ENCODE measurements at places on chromosomes 11 and 22.

DNA sequence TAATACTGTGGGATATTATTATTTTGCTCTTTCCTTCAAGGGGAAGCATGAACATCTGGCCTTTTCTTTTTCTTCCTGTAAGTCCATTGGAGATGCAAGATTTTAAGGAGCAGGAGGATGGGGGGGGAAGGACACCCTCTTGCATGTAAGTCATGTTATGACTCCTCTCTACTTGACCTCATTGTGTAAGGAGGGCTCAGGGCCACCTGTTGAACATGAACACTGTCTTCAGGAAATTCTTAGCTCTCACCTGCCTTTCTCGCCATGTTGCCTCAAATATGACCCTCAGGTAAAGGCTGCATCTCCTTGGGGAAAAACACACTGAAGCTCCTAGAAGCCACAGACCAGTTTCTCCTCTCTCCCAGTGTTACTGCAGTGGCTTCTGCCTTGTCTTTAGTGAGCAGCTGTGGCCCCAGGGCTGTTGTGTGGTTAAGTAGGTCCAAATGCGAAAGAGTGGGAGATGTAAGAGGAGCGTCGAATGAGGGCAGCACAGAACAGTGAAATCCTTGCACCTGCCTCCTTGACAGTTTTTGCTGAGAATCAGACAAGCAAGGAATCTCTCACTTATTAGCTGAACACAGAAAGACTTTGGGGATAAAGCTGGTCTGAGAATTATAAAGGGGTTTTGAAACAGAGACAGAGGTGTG lies 1.3 kb upstream of the RAG1 start:
- no peak for DNase-seq

GRCh38 chr22:40659166-40659565 lies 20.1 kb upstream of the MCHR1 start:
- DNase-seq = no peak

DNA sequence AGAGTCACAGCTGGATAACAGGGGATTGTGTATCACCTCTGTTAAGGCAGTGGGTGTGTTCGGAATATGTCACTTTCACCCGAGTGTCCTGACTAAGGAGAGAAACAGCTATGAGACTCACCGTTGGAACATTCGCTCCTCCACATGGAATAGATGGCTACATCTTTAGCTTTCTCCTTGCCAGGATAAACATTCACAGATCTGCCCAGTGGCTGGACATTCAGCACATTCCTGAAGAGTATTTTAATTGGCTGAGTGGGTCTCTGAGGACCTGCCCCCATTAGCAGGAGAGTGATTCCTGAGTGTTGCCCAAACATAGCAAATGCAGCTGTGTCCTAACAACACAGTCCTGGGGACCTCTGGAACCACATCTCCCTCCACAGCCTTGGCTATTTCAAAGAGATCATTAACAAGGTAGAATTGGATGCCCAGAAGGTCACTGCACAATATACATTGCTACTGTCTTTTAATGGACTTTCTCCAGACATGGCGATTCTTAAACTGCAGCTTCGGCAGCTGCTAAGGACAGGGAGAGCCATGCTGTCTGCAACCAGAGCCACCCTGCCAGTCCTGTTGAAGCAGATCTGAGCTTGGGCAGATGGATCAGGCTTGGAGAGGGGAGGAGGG lies 435.0 kb upstream of the CADM1 start:
- no peak for DNase-seq

DNA sequence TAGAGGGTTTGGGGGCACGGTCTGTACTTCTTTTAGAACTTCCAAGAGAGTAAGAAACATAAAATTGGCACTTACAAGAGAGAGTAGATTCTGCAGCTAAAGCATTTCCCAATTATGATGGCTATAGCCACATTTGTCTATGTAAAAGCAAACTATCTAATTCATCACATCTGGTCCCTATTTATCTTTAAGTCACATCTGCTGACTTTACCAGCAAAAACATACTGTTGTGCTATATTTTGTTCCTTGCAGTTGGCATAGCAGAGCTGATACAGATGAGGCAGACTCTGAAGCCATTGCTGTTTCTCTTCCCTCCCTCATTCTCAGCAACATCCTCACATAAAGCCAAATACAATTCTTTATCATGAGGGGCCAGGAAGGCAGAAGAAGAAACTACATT lies 1533.5 kb upstream of the RAG2 start:
- no peak for DNase-seq

DNA sequence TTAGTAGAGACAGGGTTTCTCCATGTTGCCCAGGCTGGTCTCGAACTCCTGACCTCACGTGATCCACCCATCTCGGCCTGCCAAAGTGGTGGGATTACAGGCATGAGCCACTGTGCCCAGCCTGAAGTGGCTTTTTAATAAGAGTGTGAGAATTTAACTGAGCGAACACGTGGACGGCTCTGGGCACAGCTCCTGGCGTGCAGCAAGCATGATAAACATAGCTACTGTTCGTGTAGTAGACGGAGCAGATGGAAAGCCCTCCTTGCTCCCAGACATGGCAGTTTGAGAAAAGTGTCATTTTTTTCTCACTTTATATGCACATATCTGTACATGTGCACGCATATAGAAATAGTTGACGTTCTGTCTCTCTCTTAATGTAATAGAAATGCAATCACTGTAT lies 7.0 kb downstream of the EMID1 start:
- no peak for DNase-seq

DNA sequence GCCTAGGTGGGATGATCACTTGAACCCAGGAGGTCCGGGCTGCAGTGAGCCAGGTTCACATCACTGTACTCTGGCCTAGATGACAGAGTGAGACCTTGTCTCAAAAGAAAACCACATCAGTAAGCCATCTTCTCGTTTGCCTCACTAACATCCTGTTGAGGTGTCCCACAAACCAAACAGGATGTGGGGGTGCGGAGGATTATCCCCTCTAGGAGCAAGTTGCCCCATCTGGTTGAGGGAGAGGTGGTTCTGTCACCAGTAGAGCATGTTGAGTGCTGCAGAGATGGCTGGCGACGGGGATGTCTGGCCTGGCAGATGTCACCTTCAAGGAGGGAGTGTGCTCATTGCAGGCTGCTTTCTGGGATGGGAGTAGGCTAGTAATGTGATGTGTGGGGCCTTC lies 72.4 kb downstream of the ZNRF3 start:
- DNase-seq = peak; percentile 32

DNA sequence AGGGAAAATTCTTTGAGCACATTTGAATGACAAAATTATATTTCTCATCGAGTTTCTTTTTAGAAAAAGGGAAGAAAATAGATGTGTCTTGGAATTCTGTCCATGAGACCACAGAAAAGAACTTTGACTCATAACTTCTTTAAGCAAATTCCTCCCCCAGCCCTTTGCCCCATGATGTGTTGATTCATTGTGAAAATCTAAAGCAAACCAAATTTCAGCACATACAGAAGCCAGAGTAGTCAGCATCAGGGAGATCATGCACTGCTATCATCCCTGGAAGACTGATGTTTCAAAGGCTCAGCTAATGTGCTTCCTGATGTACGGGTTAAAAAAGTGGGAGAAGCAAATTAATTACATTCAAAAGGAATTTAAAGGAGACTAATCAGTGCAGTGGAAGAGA lies 159.7 kb downstream of the FAT3 start:
- no peak for DNase-seq

DNA sequence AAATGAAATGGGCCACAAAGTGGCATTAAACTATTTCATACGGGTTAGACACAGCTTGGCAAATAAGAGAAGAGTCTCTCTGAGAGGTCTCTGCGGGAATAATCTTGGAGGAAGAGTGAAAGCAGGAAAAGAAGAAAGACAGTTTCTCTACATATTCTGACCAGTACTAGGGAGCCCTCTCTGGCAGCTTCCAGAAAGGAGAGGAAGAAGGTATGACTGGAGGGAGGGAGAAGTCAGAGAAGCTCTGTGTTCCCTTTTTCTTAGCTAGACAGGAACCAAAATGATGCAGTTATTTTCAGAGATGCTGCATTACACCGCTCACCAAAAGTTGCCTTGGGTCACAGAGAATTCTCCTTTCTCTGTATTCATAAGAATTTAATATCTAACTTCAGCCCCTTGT lies 382.1 kb downstream of the KCNA4 start:
- DNase-seq = no peak

DNA sequence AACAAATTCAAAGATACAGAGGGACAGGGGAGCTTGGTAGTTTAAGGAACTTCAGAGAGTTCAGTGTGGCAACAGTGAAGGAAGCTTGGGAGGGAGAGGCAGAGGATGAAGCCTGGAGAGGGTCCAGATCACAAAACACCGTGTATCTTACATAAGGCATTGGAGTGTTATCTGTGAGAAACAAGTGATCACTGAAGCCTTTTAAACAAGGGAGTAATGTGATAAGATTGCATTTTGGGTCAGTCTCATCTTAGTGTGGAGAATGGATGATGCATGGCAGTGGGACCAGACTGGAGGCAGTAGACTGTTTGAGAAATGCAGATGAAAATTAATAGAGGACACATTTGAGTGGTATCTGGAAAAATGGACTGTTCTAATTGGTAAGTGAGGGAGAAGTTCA lies 79.4 kb downstream of the EXT2 start:
- no peak for DNase-seq

GRCh38 chr11:47946682-47947559 lies 33.4 kb upstream of the PTPRJ start:
- no peak for DNase-seq

DNA sequence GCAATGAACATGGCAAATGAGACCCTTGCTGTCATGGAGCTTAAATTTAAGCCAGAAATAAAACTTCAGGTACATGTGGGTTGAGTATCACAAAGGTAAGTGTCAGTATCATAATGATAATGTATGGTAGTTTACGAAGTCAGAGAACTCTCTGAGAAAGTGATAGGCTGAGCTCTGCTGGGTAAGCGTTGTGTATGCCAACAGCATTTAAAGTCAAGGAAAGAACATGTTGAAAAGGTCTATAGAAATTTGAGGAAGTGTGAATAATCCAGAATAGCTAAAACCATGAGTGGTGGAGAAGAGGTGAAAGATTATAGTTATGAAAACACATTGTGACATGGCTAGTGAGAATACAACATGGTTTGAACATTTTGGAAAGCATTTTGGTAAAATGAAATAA lies 17.4 kb upstream of the CTSC start:
- DNase-seq = no peak

- DNase-seq = no peak
These were observed 31.1 kb downstream of the ZC3H7B start for GRCh38 chr22:41332217-41332939.

DNA sequence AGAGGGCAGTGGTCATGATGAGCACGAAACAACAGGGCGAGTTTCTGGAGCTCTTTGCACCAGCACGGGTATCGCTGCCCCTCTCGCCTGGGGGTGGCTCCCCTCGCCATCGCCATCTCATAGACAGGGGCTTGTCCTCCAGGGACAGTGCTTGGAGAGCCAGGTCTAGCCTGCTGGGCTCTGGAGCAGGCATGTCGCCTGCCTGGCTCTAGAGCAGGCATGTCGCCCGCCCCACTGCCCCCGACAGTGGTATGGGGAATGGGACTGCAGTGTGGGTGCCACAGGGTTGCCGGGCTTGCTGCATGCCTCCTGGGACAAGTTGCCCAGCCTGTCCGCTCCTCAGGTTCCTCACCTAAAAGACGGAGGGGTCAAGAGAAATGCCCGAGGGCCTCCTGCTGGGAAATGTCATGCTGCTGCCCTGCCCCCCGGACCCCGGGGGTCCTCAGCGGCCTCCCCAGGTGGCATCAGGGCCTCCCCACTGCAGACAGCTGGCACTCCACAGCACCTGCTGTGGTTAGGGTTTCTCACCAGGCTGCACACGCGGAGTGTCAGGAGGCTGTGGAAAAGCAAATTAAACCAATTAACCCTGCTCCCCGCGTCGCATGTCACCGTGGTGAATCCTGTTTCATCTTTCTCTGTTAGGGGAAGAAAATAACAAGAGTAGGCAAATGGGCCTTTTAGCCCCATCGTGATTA lies 403.0 kb downstream of the TBC1D22A start:
- no peak for DNase-seq

GRCh38 chr11:116173941-116174911 lies 598.6 kb downstream of the BUD13 start:
- no peak for DNase-seq

GRCh38 chr11:104653407-104653806 lies 244.9 kb downstream of the CASP12 start:
- DNase-seq = no peak

DNA sequence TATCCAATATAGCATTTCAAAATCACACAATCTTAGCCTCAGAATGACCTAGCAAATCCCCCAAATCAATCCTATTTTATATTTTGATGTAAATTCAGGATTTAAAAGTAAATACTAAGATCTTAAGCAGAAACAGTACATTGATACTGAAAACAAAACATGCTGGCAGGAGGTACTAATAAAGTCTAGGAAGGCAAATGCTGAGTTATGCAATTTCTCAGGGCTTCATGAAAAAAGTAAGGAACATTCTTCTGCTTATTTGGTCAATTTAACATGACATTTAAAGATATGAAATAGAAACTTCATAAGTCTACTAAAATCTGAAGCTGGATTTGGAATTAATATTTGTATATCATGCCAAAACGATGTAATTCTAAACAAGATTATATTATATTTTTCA lies 153.3 kb downstream of the SWAP70 start:
- DNase-seq = no peak

DNA sequence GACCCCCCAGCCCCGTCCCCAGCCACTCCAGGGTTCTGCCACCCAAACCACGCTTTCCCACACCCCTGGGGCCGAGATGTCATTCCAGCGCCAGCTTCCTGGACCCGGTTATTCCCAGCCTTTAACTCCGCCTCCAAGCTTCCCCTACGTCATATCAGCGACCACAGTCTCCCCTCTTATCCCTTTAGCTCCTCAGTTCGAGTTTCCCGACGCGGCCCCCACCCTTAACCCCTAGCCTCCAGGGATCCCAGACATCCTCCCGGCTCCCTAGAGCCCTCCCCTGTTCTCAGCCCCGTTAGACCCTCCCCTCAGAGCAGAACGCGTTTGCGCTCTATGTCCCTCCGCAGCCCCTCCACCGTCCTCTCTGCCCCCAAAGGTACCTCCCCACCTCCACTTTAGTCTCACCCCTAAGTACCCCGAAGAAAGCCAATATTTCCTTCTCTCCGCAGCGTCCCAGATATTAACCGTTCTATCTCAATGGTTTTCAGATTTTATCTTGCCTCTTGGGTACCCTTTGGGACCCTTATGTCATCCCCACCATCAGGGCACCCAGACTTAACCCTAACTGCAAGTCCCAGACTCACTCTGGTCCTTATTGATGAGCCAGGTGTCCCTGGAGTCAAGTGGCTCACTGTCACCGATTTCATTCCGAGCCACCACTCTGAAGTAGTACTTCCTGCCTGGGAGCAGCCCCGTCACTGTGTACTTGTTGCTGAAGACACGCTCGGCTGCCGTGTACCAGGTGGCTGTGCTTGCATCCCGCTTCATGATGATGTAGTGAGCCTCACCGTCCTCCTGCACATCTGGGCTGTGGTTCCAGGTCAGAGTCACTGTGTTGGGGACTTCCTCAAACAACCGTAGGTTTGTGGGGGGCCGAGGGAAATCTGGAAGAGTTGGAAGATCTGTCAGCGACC lies 8.0 kb downstream of the TMEM86A start:
- DNase-seq = peak; percentile 61

GRCh38 chr11:70410276-70411205 lies 12.2 kb downstream of the CTTN start:
- no peak for DNase-seq

- DNase-seq = no peak
These were observed 21.7 kb downstream of the FAM168A start for GRCh38 chr11:73576185-73576614.
